Stimulated activated CD8-positive, alpha-beta memory T cell treated with anti-CD3 and anti-CD28 coated beads, Interleukin-15, amount 100 ng/mL, for 24 hours (primary cell): ENCODE measurements at places on chromosomes 3 and 15.

DNA sequence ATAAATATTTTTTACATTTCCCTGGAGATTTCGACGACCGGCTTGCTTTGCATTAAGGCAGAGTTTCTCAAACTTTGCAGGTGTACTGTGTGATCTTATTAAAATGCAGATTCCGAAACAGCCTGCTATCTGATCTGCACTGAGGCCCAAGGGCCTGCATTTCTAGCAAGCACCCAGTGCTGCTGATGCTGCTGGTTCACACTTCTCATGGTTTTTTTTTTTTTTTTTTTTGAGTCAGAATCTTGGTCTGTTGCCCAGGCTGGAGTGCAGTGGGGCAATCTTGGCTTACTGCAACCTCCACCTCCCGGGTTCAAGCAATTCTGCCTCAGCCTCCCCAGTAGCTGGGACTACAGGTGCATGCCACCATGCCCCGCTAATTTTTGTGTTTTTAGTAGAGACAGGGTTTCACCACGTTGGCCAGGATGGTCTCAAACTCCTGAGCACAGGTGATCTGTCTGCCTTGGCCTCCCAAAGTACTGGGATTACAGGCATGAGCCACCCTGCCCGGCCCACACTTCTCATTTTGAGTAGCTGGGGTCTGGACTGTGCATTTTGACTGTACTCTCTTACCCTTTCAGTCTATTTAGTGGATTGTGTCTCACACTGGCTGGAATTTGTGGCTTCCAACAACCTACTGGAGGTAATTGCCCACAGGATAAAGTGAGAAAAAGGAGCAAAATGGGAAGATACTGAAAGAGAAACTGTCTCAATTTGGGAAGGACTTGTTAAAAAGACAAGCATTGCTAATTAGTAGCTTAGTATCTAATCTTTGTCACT is 94.1 kb downstream of the ITPR1 start:
- no peak for DNase-seq

- no peak for DNase-seq
Measured at GRCh38 chr15:100134089-100134583, 207.6 kb downstream of the ADAMTS17 start.

DNA sequence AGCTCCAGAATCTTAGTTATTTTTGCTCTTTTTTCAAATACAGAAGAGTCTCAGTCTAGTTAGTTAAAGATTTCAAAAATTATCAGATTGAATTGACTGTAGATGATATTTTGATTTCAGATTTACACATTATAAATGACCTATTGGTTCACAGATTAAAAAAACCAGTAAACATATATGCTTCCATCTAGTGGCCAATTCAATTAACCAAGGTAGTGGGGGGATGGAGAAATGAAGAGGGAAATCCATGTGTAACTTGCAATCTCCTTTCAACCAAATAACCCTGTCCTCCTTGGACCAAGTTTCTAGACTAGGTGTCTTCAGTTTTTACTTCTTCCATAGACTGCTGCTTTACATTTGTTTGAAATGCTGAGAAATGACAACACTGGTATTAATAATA is 789.8 kb downstream of the ROBO1 start:
- DNase-seq, result no peak

DNA sequence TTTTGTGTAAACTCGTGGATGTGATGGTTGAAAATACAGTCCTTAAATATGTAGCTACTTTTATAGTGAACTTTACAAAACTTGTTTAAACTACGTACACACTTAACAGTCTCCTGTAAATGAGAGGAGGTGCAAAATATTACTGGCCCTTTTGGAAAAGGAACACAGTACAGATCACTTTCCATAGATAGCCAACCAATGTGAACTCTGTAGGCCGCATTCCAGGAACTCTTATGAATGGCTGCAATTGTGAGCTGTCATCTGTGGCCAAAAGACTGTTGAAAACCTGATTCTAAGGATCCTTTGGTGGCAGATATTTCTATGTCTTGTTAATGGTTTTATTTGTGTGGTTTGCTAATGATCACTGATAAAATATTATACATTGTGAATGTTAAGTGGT is 6.2 kb downstream of the TSC22D2 start:
- no peak for DNase-seq

DNA sequence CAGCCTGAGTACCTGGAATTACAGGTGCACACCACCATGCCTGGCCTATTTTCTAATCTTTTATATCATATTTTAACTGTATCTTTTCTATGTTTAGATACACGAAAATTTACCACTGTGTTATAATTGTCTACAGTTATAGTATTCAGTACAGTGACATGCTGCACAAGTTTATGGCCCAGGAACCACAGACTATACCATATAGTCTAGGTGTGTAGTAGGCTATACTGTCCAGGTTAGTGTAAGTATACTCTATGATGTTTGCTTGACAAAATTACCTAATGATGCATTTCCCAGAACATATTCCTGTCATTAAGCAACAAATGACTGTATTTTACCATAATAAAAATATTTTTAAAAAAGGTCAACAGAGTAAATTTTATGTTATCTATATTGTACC is 5.5 kb downstream of the LRRFIP2 start:
- no peak for DNase-seq

GRCh38 chr3:118180853-118181252 is 853.8 kb downstream of the IGSF11 start:
- DNase-seq, result no peak

DNA sequence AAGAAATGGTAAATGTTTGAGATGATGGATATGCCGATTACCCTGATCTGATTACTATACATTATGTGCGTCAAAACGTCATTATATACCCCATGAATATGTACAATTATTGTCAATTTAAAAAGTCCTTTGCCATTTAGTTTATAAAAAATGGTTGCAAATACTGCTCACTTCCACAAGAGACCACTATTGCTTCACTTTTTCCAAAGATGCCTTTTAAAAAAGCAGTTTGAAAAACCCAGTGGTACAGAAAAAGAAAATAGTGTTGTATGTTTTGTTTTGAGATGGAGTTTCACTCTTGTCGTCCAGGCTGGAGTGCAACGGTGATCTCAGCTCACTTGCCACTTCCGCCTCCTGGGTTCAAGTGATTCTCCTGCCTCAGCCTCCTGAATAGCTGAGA is 39.3 kb downstream of the EDEM1 start:
- DNase-seq, result no peak

GRCh38 chr3:13559764-13560525 is 11.0 kb downstream of the FBLN2 start:
- no peak for DNase-seq

DNA sequence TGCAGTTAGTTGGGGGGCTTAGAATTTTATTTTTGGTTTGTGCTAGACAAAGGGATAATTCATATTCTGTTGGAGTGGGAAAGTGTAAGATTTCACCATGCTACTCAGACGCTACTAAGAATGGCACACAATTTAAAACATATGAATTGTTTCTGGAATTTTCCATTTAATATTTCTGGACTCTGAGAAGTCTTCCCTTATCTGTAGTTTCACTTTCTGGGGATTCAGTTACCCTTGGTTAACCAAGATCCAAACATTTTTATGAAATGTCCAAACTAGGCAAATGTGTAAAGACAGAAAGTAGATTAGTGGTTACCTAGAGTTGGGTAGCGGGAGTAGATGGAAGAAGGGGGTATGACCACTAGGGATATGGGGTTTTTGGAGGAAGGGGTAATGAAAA is 53.1 kb downstream of the TCF12 start:
- no peak for DNase-seq

- DNase-seq, result no peak
Measured at GRCh38 chr3:127546970-127547733, 43.4 kb downstream of the TPRA1 start.

- no peak for DNase-seq
Measured at GRCh38 chr3:126580746-126581145, 22.0 kb upstream of the C3orf22 start.

DNA sequence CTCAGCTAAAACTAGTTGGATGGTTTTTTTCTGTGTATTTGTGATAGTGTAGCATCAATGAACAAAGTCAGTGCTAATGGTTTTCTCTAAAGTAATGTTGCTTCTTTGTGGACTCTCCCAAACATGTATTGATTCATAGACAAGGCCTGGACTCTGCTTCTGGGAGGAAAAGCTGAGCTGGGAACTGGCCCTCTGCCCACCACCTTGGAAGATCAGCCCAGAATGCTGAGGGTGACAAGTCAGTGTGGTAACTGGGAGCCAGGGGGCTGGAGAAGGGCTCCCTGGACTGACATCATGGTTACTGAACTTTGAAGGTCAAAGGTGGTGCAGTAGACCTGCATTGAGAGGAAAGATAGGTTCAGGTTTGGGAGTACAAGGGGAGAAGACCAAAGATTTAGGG is 3.0 kb downstream of the ARHGAP31 start:
- DNase-seq, result no peak

- no peak for DNase-seq
Measured at GRCh38 chr3:195154111-195154791, 116.7 kb downstream of the XXYLT1 start.

DNA sequence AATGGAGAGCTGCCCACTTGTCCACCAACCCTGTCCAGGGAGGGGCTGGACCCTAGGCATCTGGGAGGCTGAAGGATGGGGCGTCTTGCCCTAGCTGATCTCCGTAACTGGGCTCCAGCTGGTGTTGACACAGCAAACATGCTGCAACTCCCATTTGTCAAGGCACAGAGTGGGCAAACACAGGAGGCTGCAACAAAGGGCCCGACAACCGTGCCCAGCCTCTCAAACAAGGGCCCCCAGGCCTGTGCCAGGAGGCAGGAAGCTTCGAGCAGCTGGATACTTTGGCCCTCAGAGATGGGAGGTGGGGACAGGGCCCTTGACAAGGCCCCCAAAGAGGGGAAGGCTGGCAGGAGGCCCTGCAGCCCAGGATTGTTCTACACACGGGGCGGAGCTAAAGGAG is 64.2 kb upstream of the TMEM115 start:
- no peak for DNase-seq

DNA sequence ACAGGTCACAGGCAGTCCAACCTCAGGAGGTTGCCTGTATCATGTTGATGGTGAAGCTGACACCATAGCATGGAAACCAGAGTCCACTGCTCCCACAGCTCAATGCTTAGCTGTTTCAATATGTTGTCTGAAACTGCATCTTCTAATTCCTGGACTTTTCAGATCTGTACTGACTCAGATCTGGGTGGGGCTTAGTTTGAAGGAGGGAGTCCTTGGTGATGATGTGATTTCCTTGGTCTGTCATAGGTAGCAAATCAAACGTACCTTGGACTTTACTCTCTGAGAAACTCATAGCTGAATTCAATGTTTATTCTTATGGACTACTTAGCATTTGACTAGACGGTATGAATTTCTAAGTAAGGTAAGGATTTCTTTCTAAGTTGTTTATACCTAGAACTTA is at the start of gene HHLA2:
HHLA2 (plus strand) TSS at position 310 of the 400 bp plus-strand sequence. CDS start 55,266 bp downstream, outside the sequence.
- no peak for DNase-seq

GRCh38 chr3:16978234-16978920 is 93.6 kb downstream of the PLCL2 start:
- DNase-seq, result no peak

- no peak for DNase-seq
Measured at GRCh38 chr3:147509448-147509847, 100.3 kb downstream of the ZIC1 start.

DNA sequence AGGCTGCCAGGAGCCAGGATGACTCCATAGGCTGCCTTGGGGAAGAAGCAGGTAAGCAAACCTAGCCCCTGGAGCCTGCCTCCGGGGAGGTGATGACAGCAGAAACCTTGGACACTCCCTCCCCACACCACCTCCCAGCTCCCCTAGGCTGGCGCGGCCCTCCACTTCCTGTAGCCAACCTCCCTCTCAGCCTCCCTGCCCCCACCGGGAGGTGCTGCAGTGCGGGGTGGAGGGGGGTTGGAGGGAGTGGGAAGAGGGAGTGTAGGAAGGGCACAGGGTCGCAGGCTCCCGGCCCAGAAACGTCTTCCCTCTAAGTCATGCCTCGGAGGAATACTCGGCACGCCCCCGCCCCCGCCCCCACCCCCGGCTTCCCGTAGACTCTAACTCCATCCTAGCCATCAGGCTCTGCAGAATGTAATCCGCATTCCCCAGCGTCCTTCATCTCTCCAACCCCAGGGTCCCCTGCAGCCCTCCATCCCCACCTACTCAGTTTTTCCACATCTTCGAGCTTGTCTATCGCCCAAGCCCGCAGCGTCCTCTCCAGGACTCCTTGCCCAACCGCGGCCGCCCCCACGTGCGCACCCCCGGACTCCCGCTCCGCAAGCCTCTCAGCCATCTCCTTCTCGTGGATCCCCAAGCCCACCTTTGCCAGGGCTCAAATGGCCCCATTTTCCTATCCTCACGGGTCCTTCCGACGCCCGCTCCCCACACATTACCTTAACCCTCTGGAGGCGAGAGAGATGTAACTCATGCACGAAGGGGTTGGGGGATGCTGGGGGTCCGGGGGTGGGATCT is 528 bp downstream of the LPCAT4 start:
- peak; percentile 9 for DNase-seq

GRCh38 chr3:66980791-66981190 is 17.3 kb upstream of the KBTBD8 start:
- no peak for DNase-seq

GRCh38 chr3:193716150-193716549 is 123.1 kb downstream of the OPA1 start:
- DNase-seq, result no peak

DNA sequence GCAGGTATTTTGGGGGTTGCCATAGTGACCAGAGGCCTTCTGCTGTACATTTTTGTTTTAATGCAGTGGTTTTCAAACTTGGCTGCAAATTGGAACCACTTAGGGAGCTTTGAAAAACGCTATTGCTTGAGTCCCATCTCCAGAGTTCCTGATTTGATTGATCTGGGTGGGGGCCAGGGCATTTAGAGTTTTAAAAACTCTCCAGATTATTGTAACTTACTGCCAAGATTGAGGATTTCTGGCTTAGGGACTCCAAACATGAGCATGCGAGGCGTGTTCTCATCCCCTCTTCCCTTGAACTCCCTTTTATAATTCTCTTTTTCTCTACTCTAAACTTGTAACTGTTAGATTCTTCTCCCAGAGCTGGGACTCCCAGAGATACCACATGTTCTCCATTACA is 340.8 kb upstream of the SUCLG2 start:
- no peak for DNase-seq

DNA sequence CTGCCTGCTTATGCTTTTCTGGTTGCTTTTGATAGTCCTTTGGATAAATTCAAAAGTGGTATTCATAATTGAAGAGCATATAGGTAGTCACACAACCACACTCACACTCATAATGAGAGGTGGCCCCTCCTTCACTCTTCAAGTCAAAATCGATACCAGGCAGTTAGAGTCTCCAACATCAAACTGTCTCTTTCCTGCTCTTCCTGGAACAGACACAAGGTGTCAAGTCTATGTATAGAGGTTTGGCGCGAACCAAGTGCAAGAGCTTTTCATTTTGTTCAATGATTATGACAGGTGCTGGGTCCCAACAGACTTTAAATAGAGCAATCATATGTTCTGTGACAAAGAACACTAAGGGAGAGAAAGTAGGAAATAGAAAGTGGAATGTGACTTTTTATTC is 29.9 kb upstream of the RGMA start:
- no peak for DNase-seq
